ENCODE measurements at places on chromosomes 7 and 10.
A peak's percentile ranks its signal among the peaks of the same experiment; 100 is the strongest.

DNA sequence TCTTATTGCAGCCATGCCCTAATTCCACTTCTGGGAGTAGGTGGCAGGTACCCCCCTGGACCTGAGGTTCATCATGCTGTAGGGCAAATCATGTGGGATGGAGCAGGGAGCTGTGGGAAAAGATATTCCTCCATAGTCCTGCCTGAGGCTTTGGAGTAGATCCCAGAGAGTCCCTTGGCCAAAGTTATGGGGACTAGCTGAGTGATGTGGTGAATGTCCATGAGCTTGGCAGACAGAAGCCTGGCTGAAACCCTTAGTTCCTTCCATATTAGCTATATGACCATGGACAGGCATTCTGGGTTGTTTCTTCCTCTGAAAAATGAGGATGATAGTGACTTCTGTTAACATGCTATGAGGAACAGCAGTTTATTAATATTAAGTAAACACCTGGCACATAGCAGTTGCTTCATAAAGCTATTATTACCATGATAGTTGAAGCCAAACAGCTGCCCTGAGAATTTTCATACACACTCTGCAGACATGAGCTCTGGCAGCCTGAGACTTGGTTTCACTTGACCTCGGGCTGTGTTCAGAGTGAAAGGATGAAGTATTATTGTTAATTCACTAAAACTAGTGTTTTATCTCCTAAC lies 15.0 kb upstream of the IMPDH1 start:
- no peak for DNase-seq

- no peak for DNase-seq
Measured at GRCh38 chr7:17986851-17987250, 40.8 kb downstream of the PRPS1L1 start.

DNA sequence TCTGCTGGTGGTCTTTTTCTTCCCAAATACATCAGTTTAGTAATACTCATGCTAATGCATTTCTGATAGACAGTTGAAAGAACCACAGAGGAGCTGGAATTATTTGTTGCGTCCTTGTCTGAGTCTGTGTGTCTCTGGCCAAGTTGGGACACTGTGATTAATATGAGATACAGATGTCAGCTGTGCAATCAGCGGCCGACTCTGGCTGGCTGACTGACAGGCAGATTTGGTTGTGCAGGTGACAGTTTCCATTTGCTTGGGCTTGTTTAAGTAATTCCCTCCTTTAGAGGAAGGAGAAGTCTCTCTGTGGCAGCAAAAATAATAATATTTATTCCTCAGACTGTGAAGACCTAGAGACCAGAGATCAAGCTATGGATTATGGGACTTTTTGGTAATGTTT lies 176.2 kb upstream of the CHRM2 start:
- DNase-seq = no peak

- peak; percentile 11 for DNase-seq
Measured at GRCh38 chr10:12782537-12782936, 219.0 kb downstream of the CCDC3 start.

DNA sequence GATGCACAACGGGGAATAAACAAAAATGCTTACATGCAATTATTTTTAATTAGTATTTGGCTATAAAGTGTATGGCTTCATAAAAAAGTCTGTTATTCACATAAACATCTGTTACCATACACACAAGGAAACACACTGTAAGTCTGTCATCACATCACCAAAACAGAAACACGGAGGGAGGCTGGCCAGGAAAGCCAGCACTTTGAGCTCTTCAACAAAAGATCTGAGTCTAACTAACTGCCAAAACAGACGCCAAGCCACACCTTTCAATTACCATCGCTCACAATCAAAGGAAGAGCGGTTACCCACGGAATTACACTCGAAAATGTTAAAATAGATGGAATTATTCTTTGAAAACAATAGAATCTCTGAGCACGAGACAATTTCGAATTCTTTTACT lies 49.2 kb upstream of the MGMT start:
- no peak for DNase-seq

DNA sequence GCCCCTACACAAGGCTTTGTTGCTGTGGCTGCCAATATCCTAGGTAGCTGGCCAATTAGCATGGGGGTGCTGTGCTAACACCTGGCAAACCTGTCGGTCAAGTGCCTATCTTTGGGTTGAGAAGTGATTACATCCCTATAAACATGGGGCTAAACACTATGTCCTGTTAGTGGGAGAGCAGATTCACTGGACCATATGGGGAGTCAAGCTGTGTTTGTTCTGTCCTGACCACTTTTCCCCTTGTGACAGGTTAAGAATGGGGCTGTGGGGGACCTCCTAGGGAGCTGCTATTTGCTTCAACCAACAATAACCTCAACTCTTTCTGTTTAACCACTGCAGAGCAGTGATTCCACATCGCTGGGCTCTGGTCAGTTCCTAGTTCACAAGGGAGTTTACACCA lies 151.5 kb upstream of the AOAH start:
- no peak for DNase-seq

DNA sequence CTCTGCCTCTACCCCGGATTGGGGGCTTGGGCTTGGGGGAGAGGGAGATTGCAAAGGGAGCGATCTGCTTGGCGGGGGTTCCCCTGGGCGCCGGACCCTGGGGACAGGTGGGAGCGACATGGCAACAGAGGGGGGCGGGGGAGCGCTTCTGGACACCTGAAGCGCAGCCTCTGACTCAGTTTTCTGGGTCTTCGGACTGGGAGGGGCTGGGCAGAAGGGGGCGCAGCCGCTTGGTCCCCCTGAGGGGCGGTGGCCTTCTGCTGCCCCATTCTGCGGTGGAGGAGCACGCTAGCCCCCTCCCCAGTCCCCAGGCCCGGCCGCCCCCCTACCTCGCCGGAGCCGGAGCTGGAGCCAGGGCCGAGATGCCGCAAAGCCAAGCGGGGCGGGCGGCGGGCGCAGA lies 380 bp downstream of the NAT16 start:
- DNase-seq = no peak

- peak; percentile 52 for DNase-seq
Measured at GRCh38 chr7:55534262-55534915, 37.9 kb downstream of the VOPP1 start.

DNA sequence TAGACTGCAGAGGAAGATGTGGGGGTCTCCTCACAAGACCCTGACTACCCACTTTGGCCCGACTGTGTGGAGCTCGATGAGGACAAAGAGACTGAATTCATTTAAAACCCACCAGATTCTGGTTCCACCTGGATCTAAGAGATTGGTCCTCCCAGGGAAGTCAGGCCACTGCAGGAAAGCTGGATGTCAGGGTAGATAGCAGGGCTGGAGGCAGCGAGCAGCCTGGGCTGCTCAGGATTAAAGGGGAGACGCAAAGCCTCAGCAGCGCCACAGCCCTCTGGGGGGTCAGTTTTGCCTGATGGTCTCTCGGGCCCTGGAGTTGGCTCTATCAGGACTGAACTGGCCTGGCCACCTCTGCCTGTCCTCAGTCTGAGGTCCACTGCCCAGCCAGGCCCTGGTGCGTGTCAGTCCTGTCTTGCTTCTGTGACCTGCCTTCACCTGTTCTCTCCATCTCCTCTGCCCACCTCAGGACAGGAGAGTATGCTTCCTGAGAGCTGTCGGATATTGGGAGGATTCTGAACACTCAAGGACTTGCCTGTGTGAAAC lies 12.2 kb upstream of the KLRG2 start:
- DNase-seq = no peak

Measured in stimulated activated CD8-positive, alpha-beta memory T cell treated with anti-CD3 and anti-CD28 coated beads, Interleukin-7, amount 100 ng/mL, for 24 hours (primary cell).